ENCODE measurements at places on chromosomes 6 and 20.

GRCh38 chr6:1170794-1171193 lies 141.1 kb upstream of the FOXQ1 start:
- no peak for DNase-seq

DNA sequence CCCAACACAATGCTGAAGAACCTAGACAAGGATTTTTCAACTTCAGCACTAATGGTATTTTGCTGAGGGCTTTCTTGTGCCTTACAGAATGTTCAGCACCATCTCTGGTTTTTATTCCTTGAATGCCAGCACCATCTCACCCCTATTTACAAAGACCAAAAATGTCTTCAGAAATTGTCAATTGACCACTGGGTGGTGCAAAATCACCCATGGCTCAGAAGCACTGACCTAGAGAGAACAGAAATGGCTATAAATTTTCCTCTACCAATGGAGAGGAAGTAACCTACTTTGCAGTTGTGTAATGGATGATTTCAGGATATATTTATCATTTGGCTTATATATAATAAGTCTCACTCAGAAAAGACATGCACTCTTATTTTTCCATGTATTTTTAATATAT lies 431.0 kb upstream of the IRAK1BP1 start:
- DNase-seq, result no peak

GRCh38 chr6:151757506-151757955 lies 50.0 kb upstream of the ESR1 start:
- DNase-seq, result no peak

DNA sequence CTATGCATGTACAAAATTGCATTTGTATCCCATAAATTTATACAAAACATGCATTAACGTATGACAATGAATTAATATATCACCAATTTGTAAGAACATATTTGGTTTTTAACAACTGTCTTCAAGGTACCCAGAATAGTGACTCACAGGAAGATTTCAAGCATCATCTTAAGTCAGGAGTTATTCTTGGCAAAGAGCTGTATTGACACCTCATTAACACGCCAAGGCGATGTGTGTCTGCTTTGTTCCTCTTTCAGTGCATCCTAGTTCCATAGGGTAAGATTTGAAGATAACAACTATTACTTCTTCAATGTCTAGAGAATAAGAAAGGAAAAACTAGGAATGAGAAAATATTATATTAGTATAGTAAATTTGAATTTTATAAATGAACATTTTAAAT lies 35.8 kb upstream of the TPD52L1 start:
- DNase-seq, result no peak

DNA sequence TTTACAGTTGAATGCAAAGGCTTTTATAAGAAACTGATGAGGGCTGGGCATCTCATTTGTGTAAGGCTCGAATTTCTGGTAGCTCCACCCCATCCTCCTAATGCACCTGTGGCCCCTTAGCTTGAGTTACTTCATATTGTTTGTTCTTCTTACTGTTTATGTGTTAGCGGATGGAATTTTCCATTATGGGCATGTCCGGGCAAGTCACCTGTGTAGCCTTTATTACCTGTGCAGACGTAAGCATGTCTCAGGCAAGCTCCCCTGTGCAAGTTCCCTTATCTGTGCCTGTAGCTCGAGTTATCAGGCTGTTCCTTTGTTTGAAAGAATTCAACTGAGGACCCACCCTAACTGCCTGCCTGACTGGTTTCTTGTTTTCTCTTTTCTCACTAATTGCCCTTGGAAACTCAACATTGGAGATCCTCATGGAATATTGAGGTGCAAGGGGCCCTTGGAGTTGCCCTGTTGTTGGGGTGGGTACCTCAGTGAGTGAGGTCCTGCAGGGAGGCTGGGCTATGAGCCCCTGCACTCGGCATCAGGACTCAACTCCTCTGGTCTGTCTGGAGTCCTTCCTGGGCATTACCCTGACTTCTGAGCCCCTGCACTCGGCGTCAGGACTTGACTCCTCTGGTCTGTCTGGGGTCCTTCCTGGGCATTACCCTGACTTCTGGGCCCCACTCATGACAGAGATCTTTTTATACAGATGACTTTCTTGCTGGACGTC lies 207.9 kb upstream of the SULF2 start:
- no peak for DNase-seq

GRCh38 chr20:15814911-15815310 lies 758.3 kb downstream of the KIF16B start:
- DNase-seq, result no peak

All from activated T-cell treated with anti-CD3 and anti-CD28 coated beads for 4 hours (primary cell).